Bladder microvascular endothelial cell (primary cell): ENCODE measurements at places on chromosomes 3 and 15. TPM values are rescaled to one million over a fixed set of nuclear protein-coding genes. Genes with fewer than 3 reads are reported as not detected.

IL17RE gene
- 0.19 and 0.49 TPM in 2 replicates for total RNA-seq

PLA2G4E gene
- total RNA-seq: not detected in 2 replicates

SLC28A2 gene
- not detected in 2 replicates for total RNA-seq

AHSG gene
- not detected in 2 replicates for total RNA-seq

AMOTL2 gene
- 70.7 and 145 TPM in 2 replicates for total RNA-seq

FOXL2NB gene
- not detected in 2 replicates for total RNA-seq

LMAN1L gene
- 0.13 TPM in 1 of 2 replicates, not detected in the other for total RNA-seq

VPS18 gene
- total RNA-seq: 36.3 and 57.3 TPM in 2 replicates

CD200 gene
- total RNA-seq: 1.3 and 5.5 TPM in 2 replicates

ANKUB1 gene
- total RNA-seq: not detected in 2 replicates

WNT5A gene
- total RNA-seq: 0.97 and 3.7 TPM in 2 replicates

BLOC1S6 gene
- total RNA-seq: 40.2 and 52.5 TPM in 2 replicates

RSL24D1 gene
- 45.0 and 55.3 TPM in 2 replicates for total RNA-seq

GABRB3 gene
- total RNA-seq: under 0.01 TPM in 1 of 2 replicates, not detected in the other

GOLGA6D gene
- total RNA-seq: under 0.01 TPM in 1 of 2 replicates, not detected in the other

DNAH12 gene
- under 0.01 and 0.16 TPM in 2 replicates for total RNA-seq

ITPKA gene
- total RNA-seq: 0.16 and 0.57 TPM in 2 replicates

EPHA3 gene
- total RNA-seq: under 0.01 and 0.16 TPM in 2 replicates

GOLGA8T gene
- total RNA-seq: 0.13 TPM in 1 of 2 replicates, not detected in the other

SERINC4 gene
- total RNA-seq: not detected in 2 replicates

CCK gene
- not detected in 2 replicates for total RNA-seq

COL8A1 gene
- total RNA-seq: 86.8 and 462 TPM in 2 replicates

GPR87 gene
- 0.49 TPM in 1 of 2 replicates, not detected in the other for total RNA-seq

STRIT1 gene
- not detected in 2 replicates for total RNA-seq

PPP1R14D gene
- total RNA-seq: not detected in 2 replicates

TTC21A gene
- total RNA-seq: 1.3 and 4.2 TPM in 2 replicates

IQCF6 gene
- not detected in 2 replicates for total RNA-seq

THOC7 gene
- total RNA-seq: 32.1 and 35.2 TPM in 2 replicates

CCDC54 gene
- not detected in 2 replicates for total RNA-seq
